ENCODE measurements at places on chromosomes 2 and 18.

DNA sequence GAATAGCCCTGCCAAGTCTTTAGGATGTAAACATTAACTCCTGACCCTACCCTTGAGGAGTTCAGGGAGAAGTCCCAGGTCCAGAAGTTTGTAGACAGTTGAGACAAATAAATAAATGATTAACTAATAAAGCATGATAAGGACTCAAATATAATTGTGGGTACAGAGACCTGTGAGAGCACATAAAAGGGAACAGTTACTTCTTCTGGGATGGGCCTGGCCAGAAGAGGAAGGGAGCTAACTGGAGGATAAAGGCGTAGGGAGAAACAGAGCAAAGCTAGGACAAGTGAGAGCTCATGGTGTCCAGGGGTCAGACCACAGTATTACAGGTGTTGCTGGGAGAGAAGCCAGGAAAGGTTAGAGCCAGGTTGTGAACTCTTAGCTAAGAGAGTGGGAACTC is 3.0 kb downstream of the LCLAT1 start:
- DNase-seq: no peak

GRCh38 chr18:32596501-32596900 is 125.8 kb upstream of the GAREM1 start:
- DNase-seq: no peak

- no peak for DNase-seq
Observed at GRCh38 chr2:67670747-67671183, 273.6 kb downstream of the ETAA1 start.

GRCh38 chr18:6498289-6498856 is 83.7 kb upstream of the L3MBTL4 start:
- no peak for DNase-seq

DNA sequence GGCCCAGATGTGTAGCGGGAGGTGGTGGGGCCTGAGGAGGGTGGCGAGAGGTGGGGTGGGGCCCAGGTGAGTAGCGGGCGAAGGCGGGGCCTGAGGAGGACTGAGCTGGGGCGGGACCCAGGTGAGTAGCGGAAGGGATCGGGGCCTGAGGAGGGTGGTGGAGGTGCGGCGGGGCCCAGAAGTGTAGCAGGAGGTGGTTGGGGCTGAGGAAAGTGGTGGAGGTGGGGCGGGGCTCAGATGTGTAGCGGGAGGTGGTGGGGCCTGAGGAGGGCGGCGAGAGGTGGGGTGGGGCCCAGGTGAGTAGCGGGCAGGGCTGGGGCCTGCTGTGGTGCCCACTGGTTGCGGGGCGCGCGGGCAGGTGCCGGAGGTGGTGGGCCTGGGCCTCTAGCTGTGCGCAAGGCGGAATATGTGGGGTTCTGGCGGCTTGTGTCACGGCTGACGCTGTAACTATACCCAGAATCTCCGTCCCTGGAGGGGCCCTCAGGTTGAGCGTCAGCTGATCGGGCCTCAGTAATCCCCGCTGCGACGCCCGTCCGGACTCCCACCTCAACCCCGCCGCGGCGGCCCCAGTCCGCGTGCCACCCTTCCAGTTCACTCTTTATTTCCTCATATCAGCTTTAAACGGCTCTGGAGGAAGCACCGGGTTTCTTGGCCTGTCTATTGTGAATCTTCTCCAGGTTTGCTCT is 866 bp upstream of the SF3B6 start:
- DNase-seq: no peak

DNA sequence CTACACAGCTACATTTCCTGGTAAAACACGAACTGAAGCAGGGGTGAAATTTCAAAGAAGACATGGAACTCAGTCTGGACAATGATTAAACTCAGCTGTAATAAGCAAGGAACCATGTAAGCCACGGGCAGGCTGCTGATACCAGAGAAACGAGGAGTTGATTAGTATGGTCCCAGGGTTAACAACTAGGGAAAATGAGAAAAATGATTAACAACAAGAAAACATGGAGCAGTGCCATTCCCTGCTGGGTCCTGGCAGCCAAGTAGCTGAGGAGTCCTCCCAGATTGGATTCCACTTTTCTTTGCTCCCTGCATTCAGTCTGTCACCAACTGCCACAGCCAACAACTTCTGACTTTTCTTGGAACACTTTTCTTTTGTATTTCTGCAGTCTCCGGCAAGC is 517.0 kb upstream of the KLHL29 start:
- DNase-seq: no peak

- no peak for DNase-seq
Observed at GRCh38 chr18:58341916-58342315, 287.0 kb downstream of the ALPK2 start.

- DNase-seq: peak; percentile 97
Observed at GRCh38 chr2:99154643-99155536, at the start of the genes LIPT1 and TSGA10. TSS of gene LIPT1 (plus strand) at chr2:99154967. CDS start at chr2:99161958, 6,991 bp downstream. TSS of gene TSGA10 (minus strand) at chr2:99154942. CDS start at chr2:99109439, 45,503 bp downstream.

- DNase-seq: no peak
Observed at GRCh38 chr2:113233593-113234550, 44.8 kb downstream of the PAX8 start.

DNA sequence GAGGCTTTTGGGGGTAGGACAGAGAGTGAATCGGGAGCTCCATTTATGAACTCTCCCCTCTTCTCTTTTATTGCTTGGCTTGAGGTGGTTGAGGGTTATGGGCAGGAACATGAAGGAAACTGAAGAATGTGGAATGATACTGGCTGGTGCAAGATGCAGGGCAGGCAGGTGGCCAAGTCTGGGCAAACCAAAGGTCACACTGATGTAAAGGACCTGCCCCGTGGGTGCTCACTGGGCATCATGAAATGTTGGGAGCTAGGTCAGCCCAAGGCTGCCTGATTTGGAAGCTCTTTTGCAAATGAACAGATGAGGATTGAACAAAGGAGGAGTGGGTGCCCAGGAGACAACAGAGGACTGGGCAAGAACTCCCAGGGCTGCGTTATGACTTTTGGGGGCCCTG is 328.9 kb downstream of the CLIP4 start:
- DNase-seq: no peak

- no peak for DNase-seq
Observed at GRCh38 chr2:12262681-12263436, 453.9 kb upstream of the TRIB2 start.

All from upper lobe of right lung (tissue), 1 donor.